ENCODE measurements at places on chromosomes 1 and 21.
A peak's percentile ranks its signal among the peaks of the same experiment; 100 is the strongest.

DNA sequence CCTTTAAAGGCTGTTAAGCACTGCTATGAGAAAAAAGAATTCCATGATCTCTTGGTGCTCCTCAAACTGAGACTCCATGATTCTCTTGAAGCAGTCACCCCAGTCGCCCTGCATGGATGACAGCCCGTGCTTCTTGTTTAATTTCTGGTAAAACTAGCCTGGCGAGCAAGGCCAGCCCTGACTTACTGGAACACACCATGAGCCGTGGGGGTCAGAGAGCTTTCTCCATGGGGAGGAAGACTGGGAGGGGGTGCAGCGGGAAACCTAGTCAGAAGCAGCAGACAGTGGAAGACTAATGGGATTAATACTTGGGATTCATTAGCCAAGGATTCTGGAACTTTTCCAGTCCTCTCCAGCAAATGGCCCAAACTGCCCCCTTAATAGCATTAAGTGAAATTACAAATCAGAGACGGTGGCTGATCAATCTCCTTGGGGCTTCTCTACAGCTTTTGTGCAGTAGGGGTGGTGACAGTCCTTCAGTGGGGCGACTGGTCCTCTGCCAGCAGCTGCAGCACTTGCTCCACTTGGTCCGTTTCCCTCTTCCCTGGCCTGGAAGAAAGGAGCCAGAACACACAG lies 57.2 kb upstream of the LRRN2 start:
- no peak for DNase-seq
- H3K4me1 ChIP-seq: no peaks in the 10 kb centered on the region
- peaks cover 2% of the 10 kb centered on the region for H3K36me3 ChIP-seq
- peaks cover 39% of the 10 kb centered on the region for H3K27me3 ChIP-seq

DNA sequence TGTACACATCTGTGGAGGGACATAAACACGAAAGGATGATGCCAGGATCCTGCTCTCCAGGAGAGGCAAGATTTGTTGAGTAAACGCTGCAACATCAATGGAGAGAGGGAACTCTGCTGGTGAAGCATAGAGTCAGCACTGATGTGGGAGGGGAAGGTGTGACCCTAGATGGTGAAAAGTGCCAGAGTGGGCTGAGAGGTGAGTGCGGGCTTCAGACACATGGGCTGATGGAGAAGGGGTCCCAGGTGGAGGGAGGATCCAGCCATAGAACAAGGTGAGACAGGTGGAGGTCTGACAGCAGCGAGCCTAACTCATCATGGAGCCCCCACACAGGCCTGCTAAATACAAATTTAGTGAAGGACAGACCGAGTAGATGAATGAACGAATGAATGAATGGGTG lies 9.7 kb downstream of the RD3 start:
- H3K4me1 ChIP-seq: no peaks in the 10 kb centered on the region
- DNase-seq: no peak
- no peak overlapping the region for H3K4me3 ChIP-seq
- H3K27ac ChIP-seq: no peak overlapping the region
- no peaks in the 10 kb centered on the region for H3K36me3 ChIP-seq

- peaks cover 57% of the 10 kb centered on the region for H3K36me3 ChIP-seq
- peaks cover 17% of the 10 kb centered on the region for H3K4me1 ChIP-seq
- H3K27me3 ChIP-seq: no peaks in the 10 kb centered on the region
- no peak overlapping the region for H3K27ac ChIP-seq
- no peak overlapping the region for H3K4me3 ChIP-seq
Observed at GRCh38 chr1:206489980-206490770, 17.2 kb upstream of the RASSF5 start.

DNA sequence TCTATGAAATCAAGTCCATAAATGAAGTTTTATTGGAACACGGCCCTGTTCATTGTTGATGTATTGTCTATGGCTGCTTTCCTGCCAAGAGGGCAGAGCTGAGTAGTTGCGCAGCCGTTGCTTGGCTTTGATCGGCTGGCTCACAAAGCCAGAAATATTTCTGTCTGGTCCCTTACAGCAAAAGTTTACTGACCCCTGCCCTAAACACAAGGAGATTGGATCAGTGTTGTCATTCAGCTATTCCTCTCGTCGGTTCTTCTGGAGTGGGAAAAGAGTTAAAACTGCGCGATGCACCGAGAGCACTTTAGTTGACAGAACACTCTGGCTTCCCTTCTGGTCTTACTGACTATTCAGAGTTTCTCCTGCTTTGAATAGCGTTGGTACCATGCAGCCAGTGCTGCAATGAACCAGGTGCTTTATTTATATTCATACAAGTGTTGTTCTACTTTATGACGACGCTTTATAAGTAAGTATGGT lies 868 bp downstream of the ZBTB40 start:
- no peaks in the 10 kb centered on the region for H3K27me3 ChIP-seq
- H3K4me1 ChIP-seq: peaks cover 27% of the 10 kb centered on the region
- peak; percentile 38 for DNase-seq
- peak overlapping the region; percentile 84 for H3K4me3 ChIP-seq

- no peaks in the 10 kb centered on the region for H3K4me1 ChIP-seq
- no peak overlapping the region for H3K4me3 ChIP-seq
Observed at GRCh38 chr1:7345516-7345915, 425.6 kb upstream of the VAMP3 start.

- H3K4me3 ChIP-seq: peak within 1 kb of the TSS; percentile 75
- H3K36me3 ChIP-seq: no peaks in the 10 kb centered on the region
- peaks cover 20% of the 10 kb centered on the region for H3K4me1 ChIP-seq
- peak; percentile 9 for DNase-seq
- peak within 1 kb of the TSS; percentile 62 for H3K27ac ChIP-seq
Observed at GRCh38 chr1:168136709-168137514, at the start of gene GPR161. Gene GPR161 (minus strand): TSS chr1:168136930. CDS start chr1:168104850, 32,080 bp downstream.

GRCh38 chr1:37560401-37561132 lies 3.8 kb downstream of the DNALI1 start:
- H3K36me3 ChIP-seq: peaks cover 9% of the 10 kb centered on the region
- peaks cover 25% of the 10 kb centered on the region for H3K4me1 ChIP-seq
- no peaks in the 10 kb centered on the region for H3K27me3 ChIP-seq
- no peak for DNase-seq

- H3K36me3 ChIP-seq: peaks cover 27% of the 10 kb centered on the region
- no peak for DNase-seq
- peak overlapping the region; percentile 50 for H3K27ac ChIP-seq
- H3K4me1 ChIP-seq: peaks cover 8% of the 10 kb centered on the region
- no peaks in the 10 kb centered on the region for H3K27me3 ChIP-seq
- H3K4me3 ChIP-seq: no peak overlapping the region
Observed at GRCh38 chr1:63645317-63645716, 52.1 kb downstream of the PGM1 start.

- peaks cover 25% of the 10 kb centered on the region for H3K4me1 ChIP-seq
- no peak for DNase-seq
- H3K27me3 ChIP-seq: peaks cover 9% of the 10 kb centered on the region
- H3K4me3 ChIP-seq: no peak overlapping the region
Observed at GRCh38 chr1:30778979-30779293, 21.4 kb upstream of the LAPTM5 start.

GRCh38 chr21:29430030-29430429 lies 131.3 kb downstream of the BACH1 start:
- peaks cover 3% of the 10 kb centered on the region for H3K36me3 ChIP-seq
- DNase-seq: no peak
- H3K4me3 ChIP-seq: no peak overlapping the region
- no peaks in the 10 kb centered on the region for H3K27me3 ChIP-seq

DNA sequence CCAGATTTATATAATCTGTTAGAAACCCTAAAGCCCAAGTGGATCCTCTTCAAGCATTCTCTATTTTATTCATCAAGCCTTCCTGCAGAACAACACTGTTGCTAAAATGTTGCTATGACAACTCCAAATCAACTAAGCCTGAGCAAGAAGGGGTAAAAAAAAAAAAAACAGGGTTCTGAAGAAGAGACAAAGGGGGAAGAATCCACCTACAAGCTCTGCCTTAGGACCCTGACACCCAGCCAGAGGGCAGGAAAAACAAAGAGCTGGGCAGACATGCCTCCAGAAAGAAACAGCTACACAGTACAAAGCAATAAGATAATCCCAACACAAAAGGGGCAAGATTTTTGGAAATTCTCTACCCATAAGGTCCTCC lies 1.3 kb downstream of the USF1 start:
- peak overlapping the region; percentile 79 for H3K4me3 ChIP-seq
- H3K4me1 ChIP-seq: peaks cover 57% of the 10 kb centered on the region
- DNase-seq: no peak
- H3K27ac ChIP-seq: peak overlapping the region; percentile 97

- no peak overlapping the region for H3K27ac ChIP-seq
- no peaks in the 10 kb centered on the region for H3K4me1 ChIP-seq
- no peaks in the 10 kb centered on the region for H3K36me3 ChIP-seq
- no peak overlapping the region for H3K4me3 ChIP-seq
Observed at GRCh38 chr1:44619261-44619900, 54.9 kb downstream of the TMEM53 start.

DNA sequence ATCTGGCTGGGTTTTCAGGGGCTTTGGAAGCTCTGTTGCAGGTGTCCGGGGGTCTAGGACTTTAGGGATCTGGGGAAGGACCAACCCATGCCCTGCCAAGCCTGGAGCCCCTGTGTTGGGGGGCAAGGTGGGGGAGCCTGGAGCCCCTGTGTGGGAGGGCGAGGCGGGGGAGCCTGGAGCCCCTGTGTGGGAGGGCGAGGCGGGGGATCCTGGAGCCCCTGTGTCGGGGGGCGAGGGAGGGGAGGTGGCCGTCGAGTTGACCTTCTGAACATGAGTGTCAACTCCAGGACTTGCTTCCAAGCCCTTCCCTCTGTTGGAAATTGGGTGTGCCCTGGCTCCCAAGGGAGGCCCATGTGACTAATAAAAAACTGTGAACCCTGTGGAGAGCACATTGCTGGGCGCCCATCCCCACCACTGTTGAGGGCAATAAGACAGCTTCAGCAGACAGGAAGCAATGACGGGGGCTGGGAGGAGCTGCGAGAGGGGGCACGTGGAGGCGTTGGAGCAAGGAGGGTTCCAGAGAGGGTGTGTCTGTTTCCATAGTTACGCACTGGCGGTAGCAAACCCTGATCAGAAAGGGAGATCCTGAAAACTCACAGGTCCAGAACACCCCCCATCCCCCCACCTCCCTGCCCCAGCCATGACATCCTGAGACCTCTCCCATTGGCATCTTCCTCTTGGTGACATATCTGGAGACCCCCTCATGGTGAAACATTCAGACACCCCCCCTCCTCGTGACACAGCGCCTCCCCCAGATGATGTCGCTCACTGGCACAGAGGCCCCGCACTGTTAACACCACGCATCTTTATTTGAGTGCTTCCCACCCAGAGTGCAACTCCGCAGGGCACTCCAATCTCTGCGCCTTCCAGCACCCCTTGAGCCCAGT lies 8.4 kb downstream of the MYBPH start:
- no peak overlapping the region for H3K4me3 ChIP-seq
- no peak overlapping the region for H3K27ac ChIP-seq
- no peak for DNase-seq

- DNase-seq: no peak
- H3K36me3 ChIP-seq: peaks cover 5% of the 10 kb centered on the region
- no peak overlapping the region for H3K27ac ChIP-seq
- H3K4me1 ChIP-seq: peaks cover 39% of the 10 kb centered on the region
- no peak overlapping the region for H3K4me3 ChIP-seq
Observed at GRCh38 chr21:44349847-44350772, 3.3 kb upstream of the TRPM2 start.

- H3K4me1 ChIP-seq: peaks cover 60% of the 10 kb centered on the region
- H3K36me3 ChIP-seq: peaks cover 21% of the 10 kb centered on the region
- peak overlapping the region; percentile 1 for H3K4me3 ChIP-seq
- no peaks in the 10 kb centered on the region for H3K27me3 ChIP-seq
- H3K27ac ChIP-seq: peak overlapping the region; percentile 65
Observed at GRCh38 chr1:230186874-230187273, 119.8 kb downstream of the GALNT2 start.

- no peaks in the 10 kb centered on the region for H3K36me3 ChIP-seq
- H3K27me3 ChIP-seq: no peaks in the 10 kb centered on the region
- DNase-seq: no peak
- H3K4me3 ChIP-seq: no peak overlapping the region
- no peaks in the 10 kb centered on the region for H3K4me1 ChIP-seq
Observed at GRCh38 chr1:176701151-176701866, 238.3 kb downstream of the PAPPA2 start.

DNA sequence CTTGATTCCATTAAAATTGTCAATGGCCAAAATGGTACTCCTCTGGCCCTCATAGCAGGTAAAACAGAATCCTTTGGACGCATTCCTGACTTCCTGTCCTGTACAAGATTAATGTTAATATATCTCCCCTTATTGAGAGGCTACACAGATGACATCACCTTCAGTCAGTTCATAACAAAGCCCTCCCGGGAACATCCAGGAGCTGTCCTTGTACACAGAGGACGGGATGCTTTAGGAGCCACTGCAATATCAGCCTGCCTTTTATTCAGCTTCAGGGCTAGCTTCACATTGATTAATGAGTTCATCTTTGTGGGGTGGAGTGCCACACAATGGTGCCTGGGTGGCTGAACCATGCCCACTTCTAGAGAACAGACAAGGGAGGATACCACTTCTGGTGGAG lies 235.1 kb downstream of the NRIP1 start:
- no peaks in the 10 kb centered on the region for H3K27me3 ChIP-seq
- H3K36me3 ChIP-seq: no peaks in the 10 kb centered on the region
- DNase-seq: no peak
- H3K4me1 ChIP-seq: peaks cover 1% of the 10 kb centered on the region

DNA sequence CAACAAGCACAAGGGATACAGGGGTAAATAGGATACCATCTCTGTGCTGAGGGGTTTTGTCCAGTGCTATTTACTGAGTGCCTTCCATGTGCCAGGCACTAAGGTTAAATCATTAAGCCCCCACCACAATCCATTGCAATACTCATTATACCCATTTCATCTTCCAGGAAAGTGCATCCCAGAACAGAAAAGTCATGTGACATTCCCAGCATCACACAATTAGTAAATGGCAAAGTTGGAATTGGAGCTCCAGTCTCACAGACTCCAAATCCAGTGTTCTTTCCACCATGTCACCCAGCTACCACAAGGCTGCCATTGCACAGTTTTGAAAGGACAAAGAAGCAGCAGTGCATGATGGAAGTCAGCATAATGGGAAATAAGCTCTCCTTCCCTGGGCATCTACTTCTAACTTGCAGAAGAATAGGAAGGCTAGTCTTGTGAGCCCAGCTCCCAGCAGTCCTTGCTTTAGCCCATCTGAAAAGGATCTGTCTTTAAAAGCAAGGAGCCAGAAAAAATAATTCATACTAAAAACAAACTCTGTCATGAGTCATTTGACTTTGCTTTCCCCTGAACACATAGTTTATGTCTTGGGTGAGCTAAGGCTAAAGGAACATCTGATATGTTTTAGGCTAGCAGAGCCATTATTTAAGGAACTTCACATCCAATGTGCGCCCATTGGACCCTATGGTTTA lies 111.4 kb upstream of the HOOK1 start:
- no peaks in the 10 kb centered on the region for H3K36me3 ChIP-seq
- peaks cover 4% of the 10 kb centered on the region for H3K27me3 ChIP-seq
- H3K27ac ChIP-seq: no peak overlapping the region
- H3K4me1 ChIP-seq: peaks cover 7% of the 10 kb centered on the region
- H3K4me3 ChIP-seq: no peak overlapping the region

DNA sequence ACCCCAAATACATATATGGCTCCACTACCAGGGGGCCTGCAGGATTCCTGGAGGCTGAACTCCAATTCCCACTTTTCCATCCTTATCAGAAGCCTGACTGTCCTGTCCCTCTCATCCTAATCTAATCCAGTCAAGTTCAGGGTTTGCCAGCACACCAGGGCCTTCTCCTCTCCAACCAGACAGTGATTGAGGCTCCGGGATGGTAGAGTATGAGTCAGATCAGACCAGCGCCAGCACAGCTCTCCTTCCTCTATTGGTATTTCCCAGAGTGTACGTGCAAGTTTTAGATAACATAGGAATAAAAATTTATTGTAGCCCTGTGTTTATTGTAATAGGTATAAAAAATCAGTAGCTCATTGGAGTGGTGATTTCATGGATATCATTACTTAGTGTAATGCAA lies 24.5 kb upstream of the RCSD1 start:
- DNase-seq: no peak
- no peak overlapping the region for H3K4me3 ChIP-seq
- H3K36me3 ChIP-seq: peaks cover 38% of the 10 kb centered on the region
- H3K4me1 ChIP-seq: peaks cover 30% of the 10 kb centered on the region

Data from activated CD4-positive, alpha-beta T cell treated with anti-CD3 and anti-CD28 coated beads, Interleukin-2, amount 10 ng/mL, durations not matched to agents 7 days and 5 days (primary cell).